ENCODE measurements at places on chromosomes 16 and 17. TPM values are rescaled to one million over a fixed set of nuclear protein-coding genes. Genes with fewer than 3 reads are reported as not detected.

Gene KIF18B
- 0.72 TPM for total RNA-seq

DNA sequence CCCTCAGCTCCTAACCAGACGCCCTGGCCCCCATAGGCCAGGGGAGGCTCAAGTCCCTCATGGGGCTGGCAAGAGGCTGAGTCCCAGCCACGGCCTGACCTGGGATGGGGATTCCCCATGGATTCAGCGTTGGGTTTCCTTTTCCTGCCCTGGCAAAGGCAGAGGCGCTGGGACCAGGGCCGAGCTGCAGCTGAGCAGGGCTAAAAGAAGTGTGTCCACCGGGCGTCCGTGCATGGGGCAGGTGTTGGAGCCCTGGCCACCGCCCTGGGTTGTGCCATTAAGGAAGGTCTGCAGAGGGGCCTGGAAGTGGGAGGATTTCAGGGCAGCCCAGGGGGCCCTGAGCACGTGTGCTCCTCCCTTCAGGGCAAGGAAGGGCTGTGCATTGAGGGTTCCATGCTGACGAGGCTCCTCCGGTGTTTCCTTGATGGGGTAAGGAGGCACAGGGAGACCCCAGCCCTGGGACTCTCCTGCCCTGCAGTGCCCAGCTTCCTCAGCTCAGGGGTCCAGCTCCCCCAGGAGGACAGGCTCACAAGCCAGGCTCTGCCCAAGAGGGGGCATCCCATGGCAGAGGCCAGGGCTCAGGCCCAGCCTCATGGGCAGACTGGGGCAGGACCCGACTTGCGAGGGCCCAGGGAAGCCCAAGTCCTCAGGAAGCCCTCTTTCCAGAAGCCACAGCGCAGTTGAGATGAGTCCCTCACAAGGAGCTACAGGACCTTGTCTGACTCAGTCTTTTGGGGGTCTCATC, 10.1 kb downstream of the TBC1D26 start:
- DNase-seq, result no peak

DNA sequence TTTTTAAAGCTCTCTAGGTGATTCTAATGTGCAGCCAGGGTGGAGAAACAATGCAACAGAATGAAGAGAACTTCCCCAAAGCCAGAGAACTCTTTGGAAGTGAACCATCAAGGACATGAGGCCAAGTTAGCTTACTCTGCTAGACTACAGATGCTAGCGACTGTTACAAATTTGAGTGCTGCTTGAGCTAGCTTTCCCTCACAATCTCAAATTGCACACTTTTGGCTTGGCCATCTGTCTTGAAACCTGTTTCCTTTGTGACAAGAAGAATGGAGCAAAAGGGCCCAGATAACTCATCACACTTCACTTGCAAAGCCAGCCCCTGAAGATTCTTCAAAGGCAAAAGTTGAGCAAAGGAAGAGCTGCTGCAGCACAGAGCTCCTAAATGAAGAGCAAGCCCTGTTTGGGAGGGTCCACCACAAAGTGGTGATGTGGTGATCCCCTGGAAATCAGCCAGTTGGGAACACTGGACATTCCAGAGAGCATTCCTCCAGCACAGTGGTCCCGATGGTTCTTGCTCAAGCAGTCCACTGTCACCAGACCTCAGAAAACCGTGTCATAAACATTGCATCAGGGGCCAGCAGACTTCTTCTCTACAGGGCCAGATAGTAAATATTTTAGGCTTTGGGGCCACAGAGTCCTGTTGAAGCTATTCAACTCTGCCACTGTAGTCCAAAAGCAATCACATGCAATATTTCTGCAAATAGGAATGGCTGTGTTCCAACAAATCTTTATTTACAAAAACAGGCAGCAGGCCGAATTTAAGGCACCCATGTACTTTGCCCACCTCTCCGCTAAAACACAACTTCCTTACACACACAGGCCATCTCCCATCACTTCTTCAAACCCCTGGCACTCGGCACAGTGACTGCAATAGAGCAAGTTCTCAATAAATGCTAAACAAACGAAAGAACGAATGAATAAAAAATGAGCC, 21.2 kb downstream of the SLC39A11 start:
- DNase-seq, result no peak

Gene TBX21
- total RNA-seq, result 2.8 TPM

DNA sequence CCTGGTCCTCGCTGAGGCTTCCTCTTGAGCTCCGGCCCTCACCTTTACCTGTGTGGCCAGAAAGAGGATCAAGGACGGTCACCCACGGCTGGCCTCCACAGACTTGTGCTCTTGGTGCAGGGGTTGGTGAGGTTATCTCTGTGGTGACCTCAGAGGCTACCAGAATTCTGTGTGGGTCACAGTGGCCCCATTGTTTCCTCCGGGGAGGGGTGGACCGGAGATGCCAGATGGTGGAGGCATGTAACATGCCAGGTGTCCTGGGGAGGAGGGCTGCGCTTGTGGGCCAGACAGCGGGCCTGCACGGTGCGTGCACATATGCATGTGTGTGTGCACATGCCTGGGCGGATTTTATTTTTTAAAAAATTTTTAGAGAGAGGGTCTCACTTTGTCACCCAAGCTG, 6.3 kb downstream of the SGCA start:
- no peak for DNase-seq

Gene NPW
- not detected for total RNA-seq

All from omental fat pad (tissue), 4 donors.